ENCODE measurements at places on chromosomes 6 and 20. TPM values are rescaled to one million over a fixed set of nuclear protein-coding genes. Genes with fewer than 3 reads are reported as not detected.
A peak's percentile ranks its signal among the peaks of the same experiment; 100 is the strongest.

DNA sequence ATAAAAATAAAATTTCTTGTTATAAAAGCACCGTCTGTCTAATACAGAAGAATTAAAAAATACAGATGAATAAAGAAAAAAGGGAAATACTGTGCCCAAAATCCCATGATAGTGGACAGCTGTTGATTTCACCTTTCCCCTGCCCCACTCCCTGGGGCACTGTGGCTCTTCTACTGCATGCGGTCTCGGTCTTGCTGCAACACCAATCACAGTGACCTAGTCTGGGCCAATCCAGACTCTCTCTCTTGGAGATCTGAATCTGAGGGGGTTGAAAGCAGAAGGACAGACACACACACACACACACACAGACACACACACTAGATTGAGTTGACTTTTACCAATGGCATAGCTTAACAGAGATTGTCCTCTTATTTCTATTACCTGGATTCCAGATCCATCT lies 70.5 kb upstream of the FYN start:
- H3K36me3 ChIP-seq = no peaks in the 10 kb centered on the region
- H3K4me1 ChIP-seq = no peaks in the 10 kb centered on the region
- DNase-seq = no peak
- no peaks in the 10 kb centered on the region for H3K27me3 ChIP-seq
- no peak overlapping the region for H3K27ac ChIP-seq

DNA sequence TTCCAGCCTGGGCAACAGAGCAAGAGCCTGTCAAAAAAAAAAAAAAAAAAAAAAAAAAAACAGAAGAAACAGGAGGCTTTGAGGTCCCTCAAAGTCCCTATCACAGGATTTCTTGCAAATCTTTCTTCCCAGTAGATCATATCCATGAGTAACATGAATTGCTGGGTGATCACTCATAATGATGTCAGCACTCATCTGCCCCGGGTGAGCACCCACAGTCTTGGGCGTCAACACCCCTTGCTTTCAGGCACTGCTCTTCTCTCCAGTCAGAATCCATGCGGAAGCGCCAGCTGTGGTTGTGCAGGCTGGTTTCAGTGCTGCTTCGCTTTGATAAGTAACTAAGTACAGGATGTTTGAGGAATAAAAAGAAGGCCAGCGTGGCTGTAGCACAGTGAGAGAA lies 40.2 kb upstream of the INSM1 start:
- no peaks in the 10 kb centered on the region for H3K4me1 ChIP-seq
- no peak overlapping the region for H3K4me3 ChIP-seq
- H3K27ac ChIP-seq = no peak overlapping the region

DNA sequence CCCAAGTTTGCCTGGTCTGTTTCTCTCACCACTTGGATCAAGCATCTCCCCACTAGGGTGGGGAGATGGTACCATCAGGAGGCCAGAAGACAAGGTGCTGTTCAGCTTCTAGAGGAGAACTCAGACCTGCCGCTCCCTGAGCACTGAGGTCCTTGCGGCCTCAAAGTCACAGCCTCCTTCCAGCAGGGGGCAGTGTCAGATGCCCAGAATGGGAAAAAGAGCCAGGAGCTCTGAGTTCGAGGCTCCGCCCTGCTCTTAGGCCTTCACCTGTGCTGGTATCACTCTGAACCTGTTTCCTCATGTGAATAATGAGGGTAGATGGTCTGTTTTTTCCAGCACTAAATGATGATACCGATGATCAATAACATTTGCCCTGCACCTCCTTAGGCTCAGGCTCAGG lies 68.7 kb downstream of the TOX2 start:
- no peak overlapping the region for H3K4me3 ChIP-seq
- H3K36me3 ChIP-seq = no peaks in the 10 kb centered on the region
- H3K27ac ChIP-seq = no peak overlapping the region
- no peaks in the 10 kb centered on the region for H3K27me3 ChIP-seq

DNA sequence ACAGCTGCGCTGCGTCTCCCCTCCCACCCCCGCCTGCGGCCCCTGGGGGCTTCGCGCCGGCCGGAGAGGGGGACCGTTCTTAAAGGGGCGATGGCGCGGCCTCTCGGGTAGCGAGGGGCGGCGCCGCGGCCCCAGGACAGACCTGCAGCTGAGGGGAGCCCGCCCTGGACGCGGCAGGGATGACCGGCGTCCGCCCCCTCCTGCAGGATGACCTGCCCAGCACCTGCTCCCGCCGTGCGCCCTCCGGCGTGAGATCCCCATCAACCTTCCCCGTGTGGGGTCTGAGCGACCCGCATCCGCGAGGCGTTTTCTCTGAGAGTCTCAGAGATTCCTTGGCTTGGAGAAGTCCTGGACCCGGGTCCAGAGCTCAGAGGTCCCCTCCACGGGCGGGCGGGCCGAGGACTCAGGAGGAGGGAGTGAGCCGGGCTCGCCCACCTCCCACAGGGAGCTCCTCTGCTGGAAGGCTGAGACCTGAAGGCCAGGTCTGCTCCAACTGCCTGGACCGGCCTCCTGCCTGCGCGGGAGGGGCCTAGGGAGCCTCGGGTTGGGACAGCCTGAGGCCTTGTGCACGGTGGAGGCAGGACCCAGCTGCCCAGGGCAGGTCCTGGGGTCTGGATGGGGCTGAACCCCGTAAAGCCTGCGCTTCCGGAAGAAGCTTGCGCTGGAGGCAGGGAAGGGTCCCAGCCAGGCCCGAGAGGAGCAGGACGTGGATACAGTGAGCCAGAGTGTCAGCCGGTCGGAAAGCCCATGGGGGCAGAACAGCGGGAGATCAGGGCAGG lies 532 bp upstream of the NKAIN4 start:
- no peak for DNase-seq
- H3K4me1 ChIP-seq = peaks cover 10% of the 10 kb centered on the region
- no peaks in the 10 kb centered on the region for H3K36me3 ChIP-seq
- H3K27ac ChIP-seq = no peak overlapping the region
- H3K27me3 ChIP-seq = peaks cover 74% of the 10 kb centered on the region

DNA sequence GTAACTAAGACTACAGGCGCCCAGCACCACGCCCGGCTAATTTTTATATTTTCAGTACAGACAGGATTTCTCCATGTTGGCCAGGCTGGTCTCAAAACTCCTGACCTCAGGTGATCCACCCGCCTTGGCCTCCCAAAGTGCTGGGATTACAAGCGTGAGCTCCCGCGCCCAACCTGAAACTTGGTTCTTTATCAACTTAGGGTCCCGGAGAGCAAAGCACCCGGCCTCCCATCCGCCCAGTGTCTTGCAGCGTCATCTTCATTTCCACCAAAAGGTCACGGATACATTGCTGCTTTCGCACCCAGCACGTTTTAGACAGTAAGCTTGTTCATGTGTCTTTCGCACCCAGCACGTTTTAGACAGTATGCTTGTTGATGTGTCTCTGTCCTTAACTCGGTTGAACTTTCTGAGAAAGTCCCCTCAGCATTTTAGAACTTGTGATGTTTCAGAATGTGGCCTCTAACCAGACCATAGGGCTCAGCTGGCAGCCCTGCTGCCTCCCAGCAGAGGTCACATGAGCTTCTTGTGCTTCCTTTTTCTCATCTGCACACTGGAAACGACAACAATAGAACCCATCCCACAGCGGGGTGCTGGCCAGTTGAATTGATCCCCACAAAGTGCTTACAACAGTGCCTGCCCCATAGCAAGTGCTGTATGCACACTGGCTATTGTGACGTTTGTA lies 48.8 kb downstream of the PRR18 start:
- H3K4me1 ChIP-seq = peaks cover 13% of the 10 kb centered on the region
- H3K27ac ChIP-seq = peak overlapping the region; percentile 75
- no peaks in the 10 kb centered on the region for H3K27me3 ChIP-seq
- H3K4me3 ChIP-seq = no peak overlapping the region
- no peak for DNase-seq

GRCh38 chr6:32627831-32628230 lies 9.4 kb upstream of the HLA-DQA1 start:
- H3K27me3 ChIP-seq = no peaks in the 10 kb centered on the region
- no peak overlapping the region for H3K27ac ChIP-seq
- peaks cover 15% of the 10 kb centered on the region for H3K4me1 ChIP-seq
- no peaks in the 10 kb centered on the region for H3K36me3 ChIP-seq

- no peaks in the 10 kb centered on the region for H3K27me3 ChIP-seq
- H3K27ac ChIP-seq = no peak overlapping the region
- no peak for DNase-seq
- no peaks in the 10 kb centered on the region for H3K4me1 ChIP-seq
Measured at GRCh38 chr6:43915208-43915869, 145.3 kb downstream of the VEGFA start.

DNA sequence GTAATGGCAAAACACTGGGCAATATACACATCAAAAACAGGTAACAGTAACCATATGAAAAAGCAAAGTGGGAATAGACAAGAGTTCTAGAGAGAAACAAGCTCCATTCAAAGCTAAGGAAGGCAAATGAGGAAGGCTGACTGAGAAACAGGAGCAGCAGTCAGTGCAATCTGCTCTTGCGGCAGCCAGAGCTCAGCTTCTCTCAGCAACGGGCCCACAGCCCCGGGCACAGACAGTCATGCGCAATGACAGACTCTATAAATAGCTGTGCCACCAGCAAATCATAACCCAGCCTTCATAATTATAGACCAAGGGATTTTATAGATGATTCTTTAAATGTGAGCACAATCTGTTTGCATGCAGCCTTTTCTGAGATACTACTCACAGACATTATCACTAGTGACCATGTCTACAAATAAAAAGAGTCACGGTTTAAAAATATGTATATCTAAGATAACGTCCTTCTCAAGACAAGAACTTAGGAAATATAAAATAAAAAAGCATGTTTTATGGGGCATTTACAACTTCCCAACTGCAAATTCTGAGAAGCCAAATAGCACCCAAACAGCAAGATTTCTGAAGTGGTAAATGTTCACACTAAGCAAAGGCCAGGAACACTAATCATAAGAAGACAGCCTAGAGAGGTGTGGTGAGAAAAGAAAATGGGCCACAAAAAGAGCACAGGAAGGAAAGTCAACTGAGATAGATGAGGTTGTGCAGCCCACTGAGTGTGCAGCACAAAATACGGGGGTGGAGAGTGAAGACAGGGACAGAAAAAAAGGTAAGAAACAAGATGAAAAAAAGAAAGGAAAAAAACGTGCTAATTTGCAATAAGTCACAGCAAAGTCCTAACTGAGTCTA lies 39.9 kb upstream of the BEND6 start:
- H3K4me3 ChIP-seq = no peak overlapping the region
- no peaks in the 10 kb centered on the region for H3K27me3 ChIP-seq
- H3K36me3 ChIP-seq = no peaks in the 10 kb centered on the region

DNA sequence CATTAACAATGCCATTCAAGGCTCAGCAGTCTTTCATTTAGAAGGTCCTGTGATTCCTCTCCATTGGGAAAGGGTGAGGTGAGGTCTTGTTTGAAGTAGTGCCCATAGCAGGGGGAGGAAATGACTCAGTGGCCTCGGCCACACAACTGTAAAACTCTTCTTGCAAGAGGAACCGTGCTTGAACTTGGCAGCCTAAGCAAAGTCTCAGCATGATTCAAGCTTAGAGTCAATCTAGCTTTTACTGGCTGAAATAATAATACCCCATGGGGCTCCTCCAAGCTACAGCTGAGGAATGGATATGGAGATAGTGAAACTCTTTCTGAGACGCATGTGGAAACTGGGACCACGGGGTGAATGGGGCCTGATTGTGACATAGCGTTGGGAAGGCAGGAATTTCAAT lies 428.2 kb downstream of the BMP2 start:
- no peak for DNase-seq
- H3K36me3 ChIP-seq = no peaks in the 10 kb centered on the region
- no peaks in the 10 kb centered on the region for H3K27me3 ChIP-seq
- H3K27ac ChIP-seq = no peak overlapping the region
- H3K4me1 ChIP-seq = no peaks in the 10 kb centered on the region

DNA sequence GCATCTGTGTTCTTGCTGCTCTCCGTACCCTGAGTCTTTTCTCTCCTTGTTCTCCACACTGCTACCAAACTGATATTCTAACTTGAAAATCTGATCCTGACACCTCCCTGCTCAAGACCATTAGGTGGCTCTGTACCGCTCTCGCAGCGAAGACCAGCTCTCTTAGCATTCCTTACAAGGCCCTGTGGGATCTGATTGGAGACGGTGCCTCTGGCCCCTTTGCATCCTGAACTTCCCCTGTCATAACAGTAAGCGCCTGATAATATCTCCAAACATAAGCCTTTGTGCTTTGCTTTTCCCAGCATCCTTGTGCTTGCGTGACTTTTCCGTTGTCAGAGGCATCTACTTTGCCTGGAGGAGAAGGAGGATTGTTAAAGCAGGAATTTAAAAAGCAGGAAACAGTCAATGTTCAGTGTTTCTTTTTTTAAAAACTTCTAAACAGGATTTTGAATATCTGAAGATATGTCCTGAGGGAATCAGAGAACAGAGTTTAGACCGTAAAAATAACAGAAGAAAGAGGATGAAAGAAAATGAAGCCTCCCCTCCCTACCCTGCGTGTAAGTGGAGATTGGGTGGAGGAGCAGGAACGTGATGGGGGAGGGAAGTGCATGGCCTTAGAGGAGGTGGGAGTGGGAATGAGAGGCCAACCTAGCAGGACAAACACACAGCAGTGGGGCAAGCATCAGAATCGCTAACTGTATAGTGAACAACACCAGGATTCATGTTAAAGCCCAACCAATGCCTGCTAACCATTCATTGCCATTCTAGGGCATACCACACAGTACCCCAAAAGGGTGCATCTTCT lies 89.2 kb upstream of the STMND1 start:
- no peak for DNase-seq
- H3K27ac ChIP-seq = no peak overlapping the region
- H3K4me3 ChIP-seq = no peak overlapping the region
- H3K36me3 ChIP-seq = no peaks in the 10 kb centered on the region
- H3K4me1 ChIP-seq = no peaks in the 10 kb centered on the region

- no peaks in the 10 kb centered on the region for H3K36me3 ChIP-seq
- H3K4me1 ChIP-seq = no peaks in the 10 kb centered on the region
- no peak overlapping the region for H3K4me3 ChIP-seq
- DNase-seq = no peak
- no peaks in the 10 kb centered on the region for H3K27me3 ChIP-seq
Measured at GRCh38 chr6:16812993-16813392, 51.7 kb upstream of the ATXN1 start.

- H3K4me3 ChIP-seq = no peak overlapping the region
- H3K4me1 ChIP-seq = no peaks in the 10 kb centered on the region
- no peaks in the 10 kb centered on the region for H3K27me3 ChIP-seq
- no peaks in the 10 kb centered on the region for H3K36me3 ChIP-seq
Measured at GRCh38 chr6:141664744-141665143, 468.0 kb upstream of the GJE1 start.

GRCh38 chr6:39171489-39172376 lies 56.7 kb upstream of the SAYSD1 start:
- H3K4me1 ChIP-seq = no peaks in the 10 kb centered on the region
- H3K4me3 ChIP-seq = no peak overlapping the region
- H3K36me3 ChIP-seq = no peaks in the 10 kb centered on the region

- peak; percentile 11 for DNase-seq
- H3K27me3 ChIP-seq = peaks cover 11% of the 10 kb centered on the region
- peak overlapping the region; percentile 82 for H3K4me3 ChIP-seq
- H3K36me3 ChIP-seq = no peaks in the 10 kb centered on the region
- peaks cover 13% of the 10 kb centered on the region for H3K4me1 ChIP-seq
Measured at GRCh38 chr6:144286503-144287393, 1.6 kb downstream of the UTRN start.

GRCh38 chr20:31707994-31708735 lies 14.5 kb downstream of the BCL2L1 start:
- H3K36me3 ChIP-seq = peaks cover 56% of the 10 kb centered on the region
- H3K27ac ChIP-seq = peak overlapping the region; percentile 26
- peaks cover 34% of the 10 kb centered on the region for H3K4me1 ChIP-seq
- H3K27me3 ChIP-seq = no peaks in the 10 kb centered on the region

Gene GHRH
- total RNA-seq = not detected

Gene POPDC3
- not detected for total RNA-seq

Gene LY6G6D
- not detected for total RNA-seq

Gene SLC13A3
- 0.36 TPM for total RNA-seq

Measured in T-cell (primary cell).